ENCODE measurements at places on chromosomes 6 and 20.

- DNase-seq: peak; percentile 78
Measured at GRCh38 chr20:19995220-19995863, 21.8 kb upstream of the NAA20 start.

DNA sequence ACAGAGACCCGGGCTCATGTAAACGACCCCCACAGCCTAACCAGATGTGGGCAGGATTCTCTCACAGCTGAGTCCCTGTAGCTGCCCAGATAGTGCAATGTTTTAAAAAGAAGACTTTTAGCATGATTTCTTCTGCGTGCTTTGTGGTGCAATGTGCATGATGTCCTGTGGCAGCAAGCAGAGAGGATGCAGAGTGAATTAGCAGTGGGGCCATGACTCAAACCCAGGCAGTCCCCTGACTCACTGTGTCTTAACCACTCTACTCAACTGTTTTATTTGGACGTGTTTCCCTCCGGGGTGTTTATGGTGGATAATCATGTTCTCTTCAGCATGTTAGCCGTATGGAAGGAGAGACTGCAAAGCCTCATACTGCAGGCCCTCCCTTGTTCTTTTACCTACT is 247.9 kb downstream of the SLC24A3 start:
- no peak for DNase-seq

DNA sequence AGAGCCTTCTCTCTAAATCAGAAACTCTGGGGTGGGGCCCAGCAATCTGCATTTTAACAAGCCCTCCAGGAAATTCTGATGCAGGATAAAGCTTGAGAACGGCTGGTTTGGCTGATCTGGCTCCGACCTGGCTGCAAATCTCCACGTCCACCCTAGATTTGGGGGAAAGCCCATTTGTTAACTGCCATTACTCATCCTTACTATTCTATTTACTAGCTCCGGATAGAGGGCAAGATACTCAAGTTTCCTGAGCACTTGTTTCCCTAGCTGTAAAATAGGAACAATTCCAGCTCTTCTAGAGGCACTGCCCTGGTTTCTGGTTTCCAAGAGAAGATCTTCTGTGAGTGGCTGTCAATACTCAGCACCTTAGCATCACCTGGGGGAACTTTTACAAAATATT is 44.4 kb downstream of the DAAM2 start:
- no peak for DNase-seq

DNA sequence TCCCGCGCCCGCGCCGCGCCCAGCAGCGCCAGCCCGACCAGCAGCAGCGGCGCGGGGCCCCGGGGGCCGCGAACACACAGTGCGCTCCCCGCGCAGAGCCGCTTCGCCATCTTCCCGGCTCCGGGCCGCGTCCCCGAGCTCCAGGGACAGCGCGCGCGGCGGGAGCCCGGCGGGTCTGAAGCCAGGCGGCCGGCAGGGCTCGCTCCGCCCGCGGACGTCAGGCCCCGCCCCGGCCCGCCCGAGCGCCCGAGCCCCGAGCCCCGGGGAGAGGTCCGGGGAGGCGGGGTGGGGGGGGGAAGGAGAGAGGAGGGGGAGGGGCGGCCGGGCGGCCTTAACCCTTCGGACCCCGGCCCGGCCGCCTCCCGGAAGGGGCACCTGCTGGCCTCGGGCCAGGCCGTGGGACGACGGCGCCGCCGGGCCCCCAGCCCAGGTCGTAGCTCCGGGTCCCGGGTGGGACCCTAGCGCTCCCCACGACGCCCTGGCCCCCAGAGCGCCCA is at the start of gene LAMA5:
LAMA5 (minus strand) TSS at position 177 of the 497 bp plus-strand sequence; CDS start at position 110, 67 bp downstream.
- no peak for DNase-seq

DNA sequence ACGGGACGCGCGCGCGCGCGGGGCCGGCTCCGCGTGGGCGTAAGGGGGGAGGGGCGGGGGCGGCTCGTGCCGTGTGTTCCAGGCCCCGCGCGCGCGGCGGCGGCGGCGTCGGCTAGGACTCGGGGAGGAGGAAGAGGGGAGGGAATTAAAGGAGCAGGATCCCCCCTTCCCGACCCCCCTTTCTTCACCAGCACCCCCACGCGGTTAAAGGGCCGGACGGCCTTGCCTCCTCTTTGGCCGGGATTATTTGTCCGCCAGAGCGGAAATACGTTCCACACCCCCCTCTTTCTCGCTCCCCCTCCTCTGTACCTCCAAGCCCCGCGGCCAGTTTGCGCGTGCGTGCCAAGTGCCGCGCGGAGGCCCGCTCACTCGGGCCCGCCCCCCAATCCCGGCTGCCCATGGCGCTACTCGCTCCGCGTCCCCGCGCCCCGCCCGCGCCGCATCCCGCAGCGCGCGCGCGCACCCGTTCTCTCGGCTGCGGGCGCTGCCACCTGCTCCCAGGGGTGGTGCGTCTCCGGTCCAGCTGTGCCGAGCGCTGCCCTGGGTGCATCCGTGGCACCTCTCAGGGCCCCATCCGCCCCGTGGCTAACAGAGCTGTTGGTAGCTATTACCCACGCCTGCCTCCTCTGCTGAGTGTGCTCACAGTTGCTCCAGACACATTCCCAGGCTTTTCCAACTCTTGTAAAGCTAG is at the start of gene ZBTB12:
ZBTB12 (minus strand) TSS at position 134 of the 691 bp plus-strand sequence. CDS start 781 bp downstream, outside the sequence.
- peak; percentile 91 for DNase-seq

DNA sequence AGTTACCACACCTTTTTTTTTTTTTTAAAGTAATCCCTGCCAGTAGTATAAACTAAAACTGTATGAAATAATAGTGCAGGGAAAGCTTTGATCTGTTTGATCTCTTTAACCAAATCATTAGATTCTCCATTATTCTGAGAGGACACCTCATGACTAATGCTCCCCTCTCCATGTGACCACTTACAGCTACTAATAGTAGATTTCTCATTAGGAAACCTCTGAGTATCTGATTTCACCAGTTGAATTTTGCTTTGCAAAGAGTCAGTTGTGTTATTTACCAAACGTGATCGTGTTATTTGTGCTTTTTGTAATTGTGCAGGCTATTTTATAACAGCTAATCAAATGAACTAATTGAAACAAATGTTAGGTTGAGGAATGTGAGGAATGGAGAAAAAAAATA is 12.5 kb downstream of the CASP8AP2 start:
- DNase-seq: no peak

DNA sequence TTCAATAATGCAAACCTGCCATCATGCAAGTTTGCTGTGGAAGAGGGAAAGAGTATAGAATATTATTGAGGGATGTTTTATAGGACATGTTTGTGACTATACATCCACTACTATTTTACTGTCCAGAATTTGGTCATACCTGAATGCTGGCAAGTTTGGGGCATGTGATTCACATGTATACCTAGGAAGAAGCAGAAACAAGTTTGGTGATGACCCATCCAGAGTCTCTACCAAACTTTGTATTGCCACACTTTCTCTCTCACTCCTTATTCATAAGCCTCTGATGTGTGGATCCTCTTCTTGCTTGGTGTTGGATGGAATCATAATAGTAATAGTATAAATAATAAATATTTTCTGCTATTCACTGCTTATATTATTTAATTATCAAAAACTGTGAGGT is 108.5 kb upstream of the FLRT3 start:
- no peak for DNase-seq

Data from common myeloid progenitor, CD34-positive (primary cell).